Activated naive CD8-positive, alpha-beta T cell treated with anti-CD3 and anti-CD28 coated beads, Interleukin-2, amount 50 U/mL, for 24 hours (primary cell): ENCODE measurements at places on chromosomes 6 and 20.
A peak's percentile ranks its signal among the peaks of the same experiment; 100 is the strongest.

DNA sequence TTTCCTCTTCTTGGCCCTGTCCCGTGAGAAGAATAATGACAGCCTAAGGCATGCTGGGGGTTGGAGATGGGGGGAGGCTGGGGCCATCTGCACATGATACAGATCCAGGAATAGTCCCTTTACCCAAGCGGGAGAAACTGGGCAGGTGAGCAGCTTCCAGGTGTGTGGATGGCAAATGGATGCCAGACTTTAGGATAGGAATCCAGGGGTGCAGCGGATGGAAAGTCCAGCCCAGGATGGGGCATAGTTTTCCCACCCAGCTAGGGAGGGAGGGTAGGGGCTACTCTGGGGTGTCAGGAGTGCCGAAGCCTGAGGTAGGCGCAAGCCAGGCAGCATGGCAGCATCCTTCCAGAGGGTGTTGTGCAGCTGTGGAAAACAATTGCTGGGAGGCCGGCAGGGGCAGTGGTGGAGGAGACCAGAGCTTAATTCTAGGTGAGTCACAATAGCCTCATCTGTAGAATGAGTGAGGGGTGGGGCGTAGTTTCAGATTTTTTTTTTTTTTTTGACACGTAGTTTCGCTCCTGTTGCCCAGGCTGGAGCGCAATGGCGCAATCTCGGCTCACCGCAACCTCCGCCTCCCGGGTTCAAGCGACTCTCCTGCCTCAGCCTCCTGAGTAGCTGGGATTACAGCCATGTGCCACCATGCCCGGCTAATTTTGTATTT, 15.4 kb upstream of the FAM110A start:
- no peak overlapping the region for H3K27ac ChIP-seq
- DNase-seq: no peak
- H3K36me3 ChIP-seq: no peaks in the 10 kb centered on the region
- peaks cover 5% of the 10 kb centered on the region for H3K27me3 ChIP-seq
- H3K4me3 ChIP-seq: no peak overlapping the region

- H3K4me1 ChIP-seq: peaks cover 4% of the 10 kb centered on the region
- peaks cover 11% of the 10 kb centered on the region for H3K27me3 ChIP-seq
- no peak for DNase-seq
These were observed 48.2 kb downstream of the CPNE5 start for GRCh38 chr6:36791085-36791484.

DNA sequence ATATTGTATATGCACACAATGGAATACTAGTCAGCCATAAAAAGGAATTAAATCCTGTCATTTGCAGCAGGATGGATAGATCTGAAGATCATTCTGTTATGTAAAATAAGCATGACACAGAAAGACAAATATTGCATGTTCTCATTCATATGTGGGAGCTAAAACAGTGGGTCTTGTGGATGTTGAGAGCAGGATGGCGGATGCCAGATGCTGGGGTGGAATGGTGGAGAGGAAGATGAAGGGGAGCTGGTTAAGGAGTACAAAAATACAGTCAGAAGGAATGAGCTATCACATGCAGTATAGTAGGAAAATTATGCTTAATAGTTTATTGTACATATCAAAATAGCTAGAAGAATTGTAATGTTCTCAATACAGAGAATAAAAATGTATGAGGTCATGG, 41.8 kb downstream of the THBS2 start:
- peak overlapping the region; percentile 6 for H3K4me3 ChIP-seq
- H3K36me3 ChIP-seq: peaks cover 8% of the 10 kb centered on the region
- no peak overlapping the region for H3K27ac ChIP-seq
- DNase-seq: no peak
- no peaks in the 10 kb centered on the region for H3K27me3 ChIP-seq
- peaks cover 12% of the 10 kb centered on the region for H3K4me1 ChIP-seq

DNA sequence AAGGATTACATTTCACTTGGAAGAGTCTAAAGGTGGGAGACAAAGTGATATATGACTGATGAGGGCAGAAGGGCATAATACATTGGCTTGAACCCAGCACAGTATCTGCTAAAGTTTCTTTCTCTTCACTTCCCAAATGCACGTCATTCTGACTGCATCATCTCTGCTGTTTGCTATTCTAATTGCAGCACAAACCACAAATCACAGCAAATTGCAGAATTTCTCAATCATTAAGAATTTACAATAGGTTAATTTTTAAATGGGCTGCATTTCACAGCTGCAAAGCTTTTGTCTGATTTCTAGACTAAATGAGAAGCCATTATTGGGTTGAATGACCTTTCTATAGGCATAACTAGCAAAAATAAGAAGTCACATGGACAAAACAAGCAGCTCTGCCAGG, 337.0 kb downstream of the RNGTT start:
- peaks cover 4% of the 10 kb centered on the region for H3K36me3 ChIP-seq
- peaks cover 11% of the 10 kb centered on the region for H3K4me1 ChIP-seq
- no peak overlapping the region for H3K4me3 ChIP-seq

DNA sequence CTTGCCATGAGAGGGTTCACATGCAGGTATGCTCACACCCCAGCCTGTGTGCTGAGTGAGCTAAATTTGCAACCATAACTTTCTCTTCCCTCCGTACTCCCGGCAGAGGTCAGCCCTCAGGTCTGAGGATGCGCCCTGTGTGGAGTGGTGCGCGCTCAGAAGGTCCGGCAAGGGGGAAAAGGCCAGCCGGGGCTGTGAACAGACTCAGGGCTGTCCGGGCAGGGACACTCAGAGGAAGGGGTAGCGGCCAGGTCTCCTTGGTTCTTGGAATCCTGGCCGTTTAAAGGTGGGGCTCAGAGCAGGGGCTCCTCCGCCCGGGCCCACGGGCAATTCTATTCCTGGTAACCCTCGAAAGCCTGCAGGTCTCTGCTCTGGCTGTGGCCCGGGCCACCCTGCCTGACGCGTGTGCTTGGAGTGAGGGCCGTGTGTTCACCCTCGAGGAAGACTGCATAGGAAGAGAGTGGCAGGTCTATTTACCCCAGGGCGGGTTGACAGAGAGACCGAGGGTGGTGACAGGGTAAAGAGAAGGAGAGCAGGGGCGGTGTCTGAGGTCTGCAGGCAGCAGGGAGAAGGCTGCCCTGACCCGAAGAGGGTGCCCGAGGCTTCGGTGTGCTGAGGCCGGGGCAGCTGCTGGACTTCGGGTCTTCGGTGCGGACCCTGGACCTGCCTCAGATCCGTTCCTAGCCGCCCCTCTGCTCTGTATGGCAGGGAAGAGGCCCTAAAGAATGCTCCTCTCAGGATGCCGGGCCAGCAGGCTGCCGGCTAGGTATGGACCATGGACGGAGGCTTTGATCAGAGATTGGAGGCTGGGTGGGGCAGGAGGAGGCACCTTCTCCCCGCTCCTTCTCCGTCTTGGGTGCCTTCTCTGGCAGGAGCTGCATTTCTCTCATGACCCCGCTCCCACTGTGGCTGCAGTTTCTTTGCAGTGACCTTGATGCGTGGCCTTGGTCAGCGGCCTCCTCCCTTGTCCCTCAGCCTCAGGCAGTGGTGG, 131.1 kb upstream of the ARMC2 start:
- H3K4me1 ChIP-seq: peaks cover 18% of the 10 kb centered on the region
- no peak for DNase-seq
- no peaks in the 10 kb centered on the region for H3K27me3 ChIP-seq
- H3K36me3 ChIP-seq: no peaks in the 10 kb centered on the region

GRCh38 chr6:107129370-107129925, 14.1 kb upstream of the BEND3 start:
- no peak overlapping the region for H3K4me3 ChIP-seq
- no peak overlapping the region for H3K27ac ChIP-seq
- no peaks in the 10 kb centered on the region for H3K4me1 ChIP-seq

- H3K4me3 ChIP-seq: no peak overlapping the region
- no peak for DNase-seq
- H3K4me1 ChIP-seq: no peaks in the 10 kb centered on the region
- peaks cover 2% of the 10 kb centered on the region for H3K27me3 ChIP-seq
- H3K27ac ChIP-seq: no peak overlapping the region
These were observed 167.9 kb upstream of the MAN1A1 start for GRCh38 chr6:119517428-119517827.

DNA sequence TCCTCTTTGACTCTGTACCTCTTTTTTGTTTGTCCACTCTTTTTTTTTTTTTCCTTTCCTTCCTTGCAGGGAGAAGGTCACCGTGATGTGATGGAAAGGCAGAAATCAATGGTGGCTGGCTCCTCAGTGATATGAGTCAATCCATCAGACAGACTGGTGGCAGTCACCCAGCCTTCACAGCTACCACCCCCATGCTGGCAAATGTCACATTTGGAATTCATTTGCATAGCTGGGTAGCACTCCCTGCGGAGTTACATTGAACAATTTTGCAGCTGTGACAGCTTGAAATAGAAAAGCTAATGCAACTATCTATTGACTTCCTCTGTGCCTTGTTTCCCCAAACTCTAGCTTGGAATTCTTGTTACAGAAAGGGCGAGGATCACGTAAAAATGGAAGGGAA, 668.4 kb downstream of the C6orf118 start:
- no peaks in the 10 kb centered on the region for H3K27me3 ChIP-seq
- H3K27ac ChIP-seq: no peak overlapping the region
- H3K36me3 ChIP-seq: no peaks in the 10 kb centered on the region
- H3K4me3 ChIP-seq: no peak overlapping the region

- H3K27me3 ChIP-seq: no peaks in the 10 kb centered on the region
- H3K36me3 ChIP-seq: no peaks in the 10 kb centered on the region
- no peak overlapping the region for H3K27ac ChIP-seq
- no peak overlapping the region for H3K4me3 ChIP-seq
These were observed 121.9 kb downstream of the GJA1 start for GRCh38 chr6:121557146-121557940.

DNA sequence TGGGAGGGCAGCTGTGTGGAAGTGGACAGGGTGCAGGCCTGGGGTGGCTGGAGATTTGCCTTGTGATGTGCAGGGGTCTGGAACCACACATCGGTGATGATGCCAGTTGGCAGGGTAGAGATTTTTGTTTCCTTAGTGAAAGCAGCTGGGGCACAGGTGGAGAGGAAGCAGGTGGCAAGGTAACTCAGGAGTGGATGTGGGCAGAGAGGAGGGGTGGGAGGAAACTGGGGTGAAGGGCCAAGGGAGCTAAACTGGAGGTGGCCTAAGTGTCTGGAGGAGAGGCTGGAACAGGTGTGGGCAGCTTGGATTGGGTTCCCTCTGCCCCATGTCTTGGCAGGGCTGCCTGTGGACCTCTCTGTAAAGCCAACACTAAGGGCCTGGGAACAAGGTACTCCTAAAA, 4.7 kb upstream of the SCUBE3 start:
- H3K27ac ChIP-seq: no peak overlapping the region
- peaks cover 71% of the 10 kb centered on the region for H3K27me3 ChIP-seq
- no peak for DNase-seq
- no peak overlapping the region for H3K4me3 ChIP-seq
- H3K4me1 ChIP-seq: peaks cover 6% of the 10 kb centered on the region

- H3K27me3 ChIP-seq: peaks cover 4% of the 10 kb centered on the region
- H3K27ac ChIP-seq: no peak overlapping the region
- H3K4me3 ChIP-seq: no peak overlapping the region
- no peaks in the 10 kb centered on the region for H3K36me3 ChIP-seq
- no peaks in the 10 kb centered on the region for H3K4me1 ChIP-seq
These were observed 64.9 kb upstream of the SALL4 start for GRCh38 chr20:51867251-51867650.

- no peak for DNase-seq
- peaks cover 6% of the 10 kb centered on the region for H3K36me3 ChIP-seq
- peaks cover 14% of the 10 kb centered on the region for H3K4me1 ChIP-seq
These were observed 29.9 kb downstream of the MTCL3 start for GRCh38 chr6:127489248-127489647.

- H3K27ac ChIP-seq: no peak overlapping the region
- no peak overlapping the region for H3K4me3 ChIP-seq
These were observed 23.5 kb downstream of the MCM8 start for GRCh38 chr20:5973971-5974370.

DNA sequence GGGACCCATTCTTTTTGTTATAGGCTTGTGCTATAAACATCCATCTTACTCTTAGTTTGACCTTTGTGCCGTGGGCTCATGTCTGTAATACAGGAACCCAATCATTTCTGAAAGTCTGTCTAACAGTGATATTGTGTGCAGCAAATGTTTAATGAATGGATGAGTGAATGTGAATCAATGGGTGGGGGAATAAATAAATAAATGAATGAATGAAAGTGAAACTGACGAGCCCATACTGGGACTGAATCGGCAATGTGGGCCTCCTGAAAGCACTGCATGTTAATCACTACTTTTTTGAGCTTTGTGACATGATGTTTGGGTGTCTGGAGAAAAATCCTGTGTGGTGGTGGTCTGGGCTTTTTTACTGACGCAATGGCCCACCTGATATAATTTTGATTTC, 175.0 kb downstream of the GMPR start:
- H3K27me3 ChIP-seq: no peaks in the 10 kb centered on the region
- no peak for DNase-seq
- no peaks in the 10 kb centered on the region for H3K36me3 ChIP-seq
- peak overlapping the region; percentile 65 for H3K27ac ChIP-seq
- peaks cover 44% of the 10 kb centered on the region for H3K4me1 ChIP-seq

GRCh38 chr20:7650086-7650879, 290.0 kb downstream of the HAO1 start:
- no peak for DNase-seq
- H3K27me3 ChIP-seq: no peaks in the 10 kb centered on the region
- no peaks in the 10 kb centered on the region for H3K4me1 ChIP-seq

- H3K36me3 ChIP-seq: peaks cover 42% of the 10 kb centered on the region
- H3K4me1 ChIP-seq: peaks cover 12% of the 10 kb centered on the region
- H3K27me3 ChIP-seq: no peaks in the 10 kb centered on the region
These were observed 29.4 kb downstream of the PHIP start for GRCh38 chr6:79048611-79049010.

DNA sequence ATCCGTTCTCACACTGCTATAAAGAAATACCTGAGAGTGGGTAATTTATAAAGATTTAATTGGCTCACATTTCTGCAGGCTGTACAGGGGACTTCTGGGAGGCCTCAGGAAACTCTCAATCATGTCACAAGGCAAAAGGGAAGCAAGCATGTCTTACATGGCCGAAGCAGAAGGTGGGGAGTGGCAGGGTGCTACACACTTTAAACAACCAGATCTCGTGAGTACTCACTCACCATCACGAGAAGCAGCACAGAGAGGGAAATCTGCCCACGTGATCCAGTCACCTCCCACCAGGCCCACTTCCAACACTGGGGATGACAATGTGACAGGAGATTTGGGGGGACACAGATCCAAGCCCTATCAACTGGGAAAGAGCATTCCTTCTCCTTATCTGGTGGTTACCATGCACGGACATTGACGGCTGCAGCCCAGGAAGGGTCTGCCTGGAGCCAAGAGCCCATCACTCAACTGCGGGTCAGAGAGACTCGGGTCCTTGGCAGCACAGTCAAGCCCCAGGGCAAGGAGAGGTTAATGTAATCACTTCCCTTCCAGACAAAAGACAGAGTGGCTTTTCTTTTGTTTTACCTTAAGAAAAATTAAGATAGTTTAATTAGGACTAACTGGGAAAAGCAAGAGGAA, 112.3 kb upstream of the CST7 start:
- H3K36me3 ChIP-seq: no peaks in the 10 kb centered on the region
- no peak overlapping the region for H3K4me3 ChIP-seq
- no peaks in the 10 kb centered on the region for H3K4me1 ChIP-seq
- H3K27ac ChIP-seq: no peak overlapping the region
- H3K27me3 ChIP-seq: peaks cover 2% of the 10 kb centered on the region

- no peaks in the 10 kb centered on the region for H3K36me3 ChIP-seq
- no peak for DNase-seq
- peaks cover 2% of the 10 kb centered on the region for H3K27me3 ChIP-seq
- no peak overlapping the region for H3K4me3 ChIP-seq
- H3K4me1 ChIP-seq: no peaks in the 10 kb centered on the region
- no peak overlapping the region for H3K27ac ChIP-seq
These were observed 326.4 kb downstream of the TAF4 start for GRCh38 chr20:61739086-61739831.

- DNase-seq: no peak
- peaks cover 68% of the 10 kb centered on the region for H3K4me1 ChIP-seq
- peaks cover 4% of the 10 kb centered on the region for H3K27me3 ChIP-seq
- H3K36me3 ChIP-seq: peaks cover 56% of the 10 kb centered on the region
These were observed 33.5 kb upstream of the SYNCRIP start for GRCh38 chr6:85676086-85676729.
